Activated CD4-positive, alpha-beta T cell treated with anti-CD3 and anti-CD28 coated beads for 36 hours (primary cell): ENCODE measurements at places on chromosomes 7 and 10.

- no peak for DNase-seq
These were observed at the start of gene KCND2 for GRCh38 chr7:120272701-120273475. Gene KCND2, plus strand, starts transcription at chr7:120273175.

- DNase-seq = no peak
These were observed 29.0 kb downstream of the PRPF18 start for GRCh38 chr10:13615650-13616300.

DNA sequence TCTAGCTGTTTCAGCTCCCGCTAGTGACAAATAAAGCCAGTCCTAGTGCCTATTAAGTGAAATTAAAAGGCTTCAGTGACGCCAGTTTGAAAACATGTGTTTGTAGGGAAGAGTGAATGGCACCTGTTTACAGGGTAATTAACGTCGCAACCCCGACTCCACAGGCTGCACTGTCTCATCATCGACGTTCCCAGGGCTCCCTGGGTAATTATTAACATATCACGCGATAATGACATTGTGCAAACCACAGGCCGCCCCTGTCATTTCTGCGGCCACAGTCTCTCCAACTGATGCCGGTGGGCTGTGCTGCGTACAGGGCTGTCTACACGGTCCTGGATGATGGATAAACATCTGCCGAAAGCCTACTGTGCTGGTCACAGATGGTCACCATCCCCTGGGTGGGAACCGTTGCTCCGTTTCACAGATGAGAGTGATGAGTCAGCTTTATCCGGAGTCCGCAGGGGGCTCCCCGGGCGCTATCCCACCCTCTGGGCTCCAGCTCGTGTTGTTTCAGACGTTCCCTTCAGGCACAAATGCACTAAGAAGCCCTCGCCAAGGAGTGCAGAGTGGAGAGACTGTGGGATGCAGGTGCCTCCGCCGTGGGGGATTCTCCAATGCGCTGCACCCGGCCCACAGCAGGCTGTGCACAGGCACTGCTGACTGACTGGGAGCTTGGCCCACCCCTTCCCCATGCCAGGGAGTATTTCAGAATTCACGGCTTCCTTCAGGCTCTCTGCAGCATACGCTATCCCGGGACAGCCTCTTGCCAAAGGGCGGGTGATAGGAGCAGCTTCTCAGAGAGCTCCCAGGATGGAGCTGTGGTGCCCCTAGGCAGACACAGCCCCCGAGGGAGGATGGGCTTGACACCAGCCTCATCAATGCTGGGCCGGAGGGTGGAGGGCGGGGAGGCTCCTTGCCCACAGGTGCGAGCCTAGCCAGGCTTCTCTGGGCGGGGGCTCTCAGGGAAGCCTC is 491.8 kb upstream of the FOXK1 start:
- no peak for DNase-seq

DNA sequence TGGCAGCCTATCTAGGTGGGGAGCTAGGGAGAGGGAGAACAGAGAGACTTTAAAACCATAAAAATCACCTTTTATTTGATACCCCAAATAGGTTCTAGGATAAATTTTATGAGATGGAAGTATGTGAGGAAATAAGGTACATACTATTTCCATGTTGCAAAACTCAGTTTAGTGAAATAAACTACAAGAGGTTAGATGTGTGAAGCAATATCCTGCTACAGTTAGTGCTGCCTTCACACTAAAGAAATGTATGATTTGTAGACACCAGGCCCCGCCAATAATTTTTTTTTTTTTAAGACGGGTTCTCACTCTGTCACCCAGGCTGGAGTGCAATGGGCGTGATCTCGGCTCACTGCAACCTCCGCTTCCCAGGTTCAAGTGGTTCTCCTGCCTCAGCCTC is 34.4 kb upstream of the RSBN1L start:
- no peak for DNase-seq

DNA sequence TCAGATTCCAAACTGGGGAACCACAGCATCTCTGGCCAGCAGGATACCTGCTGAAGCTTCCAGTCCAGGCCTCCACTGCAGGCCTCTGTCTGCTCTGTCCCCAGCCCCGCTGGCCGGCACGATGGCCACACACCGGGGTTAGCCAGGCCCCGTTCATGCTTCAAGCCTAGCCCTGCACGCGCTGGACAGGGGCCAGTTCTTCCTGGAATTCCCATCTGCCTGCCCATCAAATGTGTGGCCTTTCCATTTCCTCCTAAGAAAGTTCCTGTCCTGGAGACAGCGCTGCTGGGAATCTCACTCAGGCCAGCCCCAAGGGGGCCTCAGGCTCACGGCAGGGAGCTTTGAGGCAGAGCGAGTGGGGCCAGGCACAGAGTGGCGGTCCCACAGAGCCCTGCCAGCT is 18.0 kb downstream of the SH2B2 start:
- no peak for DNase-seq

GRCh38 chr10:79133416-79133815 is 64.7 kb downstream of the ZMIZ1 start:
- DNase-seq = no peak

- DNase-seq = no peak
These were observed 212.8 kb downstream of the PTEN start for GRCh38 chr10:88076027-88076880.

- DNase-seq = no peak
These were observed 158.4 kb downstream of the PAXIP1 start for GRCh38 chr7:154844499-154844898.

DNA sequence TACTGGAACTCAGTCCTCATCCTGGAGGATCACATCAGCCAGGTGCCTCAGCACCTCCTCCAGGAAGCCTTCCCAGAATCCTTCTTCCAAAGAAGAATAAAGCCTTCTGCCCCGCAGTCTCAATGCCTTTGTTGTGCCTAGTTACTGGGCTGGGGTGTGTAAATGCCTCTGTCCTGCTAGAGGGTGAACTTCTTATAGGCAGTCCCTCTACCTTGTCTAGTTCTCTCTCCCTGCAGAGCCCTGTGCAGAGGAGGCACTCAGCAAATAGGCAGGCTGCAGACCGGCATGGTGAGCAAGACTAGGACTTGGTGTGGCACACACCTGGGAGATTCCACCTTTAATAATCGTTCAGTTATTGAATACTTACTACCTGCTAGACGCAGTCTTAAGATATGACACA is 104.7 kb upstream of the PCBD1 start:
- no peak for DNase-seq

- DNase-seq = no peak
These were observed 338.5 kb downstream of the MDFIC start for GRCh38 chr7:115260381-115260780.

DNA sequence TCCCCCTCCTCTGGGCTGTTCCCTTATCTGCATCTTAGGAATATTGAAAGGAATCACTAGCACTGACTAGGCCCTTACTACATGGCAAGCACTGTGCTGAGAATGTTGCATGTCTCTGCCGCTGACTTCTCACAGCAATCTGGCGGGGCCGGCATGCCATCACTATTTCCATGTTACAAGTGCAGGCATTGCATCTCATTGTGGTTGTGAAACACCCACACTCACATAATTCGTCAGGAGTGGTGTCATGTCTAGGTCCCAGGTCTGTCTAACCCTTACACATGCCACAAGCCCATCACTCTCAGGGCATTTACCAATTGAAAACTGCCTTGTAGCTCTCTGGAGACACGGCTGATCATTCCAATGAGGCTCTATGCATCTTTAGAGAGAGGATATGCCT is 8.5 kb upstream of the IL2RA start:
- DNase-seq = peak; percentile 91

DNA sequence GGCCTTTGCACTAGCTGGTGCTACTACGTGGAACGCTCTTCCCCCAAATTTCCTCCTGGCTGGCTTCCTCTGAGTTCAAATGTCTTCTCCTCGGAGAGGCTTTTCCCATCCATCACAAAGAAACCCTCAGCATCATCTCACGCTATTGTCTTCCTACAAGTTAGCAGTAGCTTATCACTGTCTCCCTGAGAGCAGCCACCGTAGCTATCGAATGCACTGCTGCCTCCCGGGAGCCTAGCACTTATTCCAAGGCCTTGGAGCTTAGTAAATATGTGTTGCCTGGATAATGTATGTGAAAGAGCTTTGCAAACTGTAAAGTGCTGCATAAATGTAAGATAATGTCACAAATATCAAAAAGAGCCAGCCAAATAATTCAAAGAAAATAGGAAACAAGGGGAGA is 124.4 kb downstream of the KCNMA1 start:
- DNase-seq = no peak

- no peak for DNase-seq
These were observed 26.2 kb downstream of the CNPY1 start for GRCh38 chr7:155520114-155520513.

DNA sequence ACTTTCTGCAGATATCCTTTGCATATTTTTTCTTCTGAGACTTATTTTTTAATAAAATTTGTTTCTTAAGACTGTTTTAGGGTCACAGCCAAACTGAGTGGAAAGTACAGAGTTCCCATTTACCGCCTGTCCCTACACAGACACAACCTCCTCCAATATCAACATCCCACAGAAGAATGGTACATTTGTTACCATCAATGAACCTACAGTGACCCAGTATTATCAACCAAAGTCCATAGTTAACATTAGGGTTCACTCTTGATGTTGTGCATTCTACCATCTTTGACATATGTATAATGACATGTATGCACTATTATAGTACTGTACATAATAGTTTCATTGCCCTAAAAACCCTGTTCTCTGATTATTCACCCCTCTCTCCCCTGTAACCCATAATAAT is 14.6 kb upstream of the REEP3 start:
- no peak for DNase-seq

DNA sequence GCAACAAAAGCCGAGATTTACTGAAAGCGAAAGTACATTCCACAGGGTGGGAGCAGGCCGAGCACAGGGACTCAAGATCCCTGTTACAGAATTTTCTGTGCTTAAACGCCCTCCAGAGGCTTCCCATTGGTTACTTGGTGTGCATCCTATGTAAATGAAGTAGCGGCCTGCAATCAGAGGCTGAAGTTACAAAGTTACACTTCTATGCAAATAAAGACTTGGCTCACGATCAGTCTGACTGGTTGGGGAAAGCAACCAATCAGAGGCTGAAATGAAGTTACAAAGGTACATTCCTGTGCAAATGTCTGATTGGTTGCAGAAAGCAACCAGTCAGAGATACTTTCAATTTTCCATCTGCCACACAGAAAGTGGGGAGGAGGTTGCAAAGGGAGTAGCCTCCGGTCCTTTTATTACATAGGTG is 4.1 kb downstream of the ACBD7 start:
- peak; percentile 63 for DNase-seq

DNA sequence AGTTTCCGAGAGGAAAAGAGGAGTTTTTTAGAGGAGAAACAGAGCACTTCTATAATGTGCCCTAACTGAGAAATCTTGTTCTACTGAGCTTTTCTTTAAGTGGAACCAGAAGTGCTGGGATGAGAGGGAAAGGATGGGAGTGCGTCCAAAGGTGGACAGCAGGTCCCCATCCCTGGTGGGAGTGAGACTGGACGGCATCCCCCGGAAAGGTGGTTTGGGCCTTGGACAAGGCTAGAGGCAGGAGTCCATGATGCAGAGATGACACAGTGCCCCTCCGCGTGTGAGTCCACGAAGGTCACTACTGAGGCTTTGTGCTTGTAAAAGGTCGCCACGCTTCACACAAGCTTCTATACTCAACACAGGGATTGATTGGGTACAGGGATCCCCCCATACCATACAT is 6.1 kb upstream of the EN2 start:
- DNase-seq = no peak

DNA sequence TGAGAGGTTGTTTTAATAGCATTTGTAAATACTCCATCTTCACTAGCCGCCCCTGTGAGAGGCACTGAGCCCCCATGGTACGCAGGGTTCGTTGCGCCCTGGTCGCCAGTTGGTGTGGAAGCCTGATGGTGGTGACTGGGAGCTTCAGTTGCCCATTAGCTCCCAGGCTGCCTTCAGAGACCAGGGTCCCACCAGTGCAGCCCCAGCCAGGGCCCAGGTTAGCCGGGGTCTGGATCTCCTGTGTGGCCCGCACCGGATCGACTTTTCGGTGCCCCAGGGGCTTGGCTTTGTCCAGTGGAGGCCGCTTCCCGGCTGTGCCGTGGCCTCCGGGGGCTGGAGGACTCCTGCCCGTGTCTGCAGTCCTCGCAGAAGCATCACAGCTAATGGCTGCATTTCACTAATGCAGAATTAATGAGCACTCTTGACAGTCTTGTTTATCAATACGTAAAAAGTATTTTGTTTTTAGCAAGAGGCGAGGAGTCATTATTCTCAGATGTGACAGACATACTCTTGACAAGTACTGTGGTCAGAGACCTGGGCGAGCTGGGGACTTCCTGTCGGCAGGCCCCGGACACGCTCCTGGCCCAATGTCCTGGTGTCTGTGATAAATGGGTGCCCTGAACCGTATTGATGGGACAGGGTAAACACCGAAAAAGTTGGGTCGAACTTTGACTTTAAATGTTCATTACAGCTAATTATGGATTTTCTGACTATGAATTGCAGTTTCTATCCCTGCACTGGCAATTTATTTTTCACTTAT is 99.8 kb downstream of the NKX6-2 start:
- DNase-seq = no peak

DNA sequence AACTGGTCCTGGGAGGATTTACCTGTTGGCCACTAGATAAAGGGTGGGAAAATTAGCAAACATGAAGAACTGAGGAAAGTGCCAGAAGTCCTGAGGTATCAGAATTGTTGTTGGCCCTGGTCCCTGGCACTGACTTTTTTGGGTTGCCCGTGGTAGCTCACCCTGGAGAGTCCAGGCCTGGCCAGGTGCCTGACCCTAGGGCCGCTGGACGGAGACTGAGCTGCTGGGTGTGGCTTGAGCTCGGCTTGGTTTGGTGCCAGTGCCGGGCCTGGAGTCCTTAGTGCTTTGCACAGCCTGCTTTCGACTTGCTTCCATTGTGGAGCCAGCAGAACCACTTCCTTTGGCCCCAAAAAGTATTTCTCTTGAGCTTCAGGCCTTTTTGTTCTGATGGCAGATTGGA is 12.9 kb downstream of the MDH2 start:
- no peak for DNase-seq

- DNase-seq = no peak
These were observed 212.2 kb downstream of the PCLO start for GRCh38 chr7:82950436-82950835.
